ENCODE measurements at places on chromosomes 5 and 9.

DNA sequence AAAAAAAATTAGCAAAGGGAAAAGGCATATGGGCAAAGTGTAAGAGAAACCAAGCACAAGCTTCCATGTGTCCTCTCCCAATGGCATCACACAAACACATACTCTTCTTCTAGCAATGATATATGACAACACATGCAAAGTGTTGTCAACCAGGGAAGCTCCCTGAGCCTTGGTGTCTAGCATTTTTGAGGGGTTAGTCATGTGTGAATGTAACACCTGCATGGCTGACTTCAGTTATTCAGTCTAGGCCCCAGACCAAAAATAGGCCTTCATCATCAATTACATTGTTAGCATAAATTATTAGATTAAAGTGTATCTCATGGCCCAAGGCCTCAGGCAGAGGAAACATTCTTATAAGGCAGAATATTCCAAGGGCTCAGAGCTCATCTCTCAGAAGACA is 450.0 kb downstream of the TLE1 start:
- no peak for DNase-seq

DNA sequence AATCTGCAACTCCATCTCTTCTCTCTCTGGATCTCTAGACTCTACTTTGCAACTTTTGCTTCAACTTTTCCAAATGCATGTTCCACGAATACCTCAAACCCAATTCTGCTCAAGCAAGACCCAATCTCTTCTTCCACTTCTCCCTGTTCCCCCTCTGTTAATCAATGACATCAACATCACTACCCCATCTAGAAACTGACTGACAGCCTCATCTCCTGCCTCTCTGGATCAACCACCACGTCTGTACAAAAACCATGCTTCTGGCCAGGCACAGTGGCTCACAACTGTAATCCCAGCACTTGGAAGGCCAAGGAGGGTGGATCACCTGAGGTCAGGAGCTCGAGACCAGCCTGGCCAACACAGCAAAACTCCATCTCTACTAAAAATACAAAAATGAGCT is 12.2 kb downstream of the GLDC start:
- DNase-seq, result no peak

- no peak for DNase-seq
Measured at GRCh38 chr5:142015781-142016533, 3.1 kb upstream of the GNPDA1 start.

GRCh38 chr9:126491949-126492348 is 121.8 kb upstream of the LMX1B start:
- no peak for DNase-seq

DNA sequence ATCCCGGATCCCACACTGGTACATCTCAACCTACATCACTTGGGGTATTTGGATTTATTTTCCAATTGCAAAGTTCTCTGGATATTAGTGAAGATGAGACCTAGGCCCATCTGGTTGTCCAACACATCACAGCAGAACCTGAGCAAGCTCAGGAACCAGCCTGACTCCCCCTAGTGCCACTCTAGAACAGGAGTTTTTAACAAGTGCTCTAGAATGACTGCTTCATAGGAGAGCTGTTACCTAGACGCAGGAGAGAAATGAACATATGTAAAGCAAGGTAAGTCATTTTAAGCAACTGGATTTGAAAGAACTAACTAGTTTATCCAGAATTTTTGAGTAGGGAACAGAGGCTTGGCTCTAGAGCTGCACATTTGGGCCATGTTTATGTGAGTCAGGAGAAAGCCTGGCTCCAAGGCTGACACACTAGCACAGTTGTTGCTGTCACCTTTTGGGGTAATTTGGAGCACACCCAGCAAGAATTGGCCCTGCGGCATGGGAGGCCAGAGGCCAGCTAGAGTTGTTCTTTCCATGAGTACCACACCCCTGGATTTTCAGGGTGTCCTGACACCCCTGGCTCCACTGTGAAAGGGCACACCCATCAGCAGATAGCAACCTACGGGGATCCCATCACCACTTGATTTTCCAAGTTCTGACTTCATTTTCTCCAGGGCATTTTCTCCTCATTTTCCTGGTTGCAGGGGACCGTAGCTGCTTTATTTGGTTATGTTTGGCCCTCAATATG is 110.9 kb upstream of the LPAR1 start:
- DNase-seq, result no peak

GRCh38 chr5:179836225-179837019 is 15.7 kb downstream of the SQSTM1 start:
- DNase-seq, result no peak

DNA sequence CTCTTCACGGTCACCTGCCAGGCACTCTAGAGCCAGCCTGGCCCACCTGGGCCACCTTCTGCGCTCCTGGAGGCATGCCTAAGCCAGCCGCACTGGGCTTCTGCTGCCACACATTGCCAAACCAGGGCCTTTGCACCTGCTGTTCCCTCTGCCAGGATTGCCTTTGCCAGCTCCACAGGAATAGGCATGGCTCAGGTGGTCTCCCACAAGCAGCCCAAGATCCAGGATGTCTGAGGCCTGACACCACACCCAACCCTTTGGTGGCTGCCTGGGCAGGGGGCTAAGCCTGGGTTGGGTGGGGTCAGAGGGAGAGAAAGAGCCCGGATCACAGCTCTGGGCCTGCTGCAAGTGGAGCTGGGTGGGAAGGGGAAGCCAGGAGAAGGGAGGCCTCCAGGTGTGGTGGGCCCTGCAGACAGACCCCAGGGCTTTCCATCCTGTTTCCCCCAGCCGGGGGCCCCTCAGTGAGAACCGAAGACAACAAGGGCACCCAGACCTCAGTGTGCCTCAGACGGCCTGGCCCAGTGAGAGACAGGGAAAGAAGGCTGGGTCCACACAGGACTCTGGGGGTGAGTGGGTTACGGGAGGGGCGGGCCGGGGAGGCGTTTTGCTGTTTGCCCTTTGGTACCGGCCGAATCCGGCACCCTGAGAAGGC is 672 bp upstream of the SUSD3 start:
- no peak for DNase-seq

- DNase-seq, result no peak
Measured at GRCh38 chr9:113148781-113149510, 1.9 kb upstream of the SLC31A2 start.

DNA sequence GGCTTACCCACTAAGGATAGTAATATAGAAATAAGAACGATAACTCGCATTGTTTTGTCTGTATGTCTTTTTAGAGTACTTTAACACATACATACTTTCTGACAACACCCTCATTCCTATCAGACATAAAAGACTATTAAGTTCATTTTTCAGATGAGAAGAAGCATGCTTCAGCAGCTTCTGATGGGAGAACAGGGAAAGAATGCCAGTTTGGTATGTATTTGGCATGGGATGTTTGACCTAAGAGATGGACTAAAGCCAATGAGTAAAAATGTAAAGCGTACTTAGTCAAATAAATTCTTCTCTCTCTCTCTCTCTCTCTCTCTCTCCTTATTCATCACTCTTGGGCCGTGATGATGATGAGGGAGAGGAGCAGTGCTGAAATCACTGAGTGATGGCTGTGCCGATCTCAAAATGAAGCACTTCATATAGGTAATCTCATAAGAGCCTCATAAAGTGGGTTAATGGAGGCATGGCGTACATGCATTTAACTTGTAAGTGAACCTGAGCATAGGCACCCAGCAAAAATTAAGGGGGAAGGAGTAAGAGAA is 71.5 kb downstream of the SLIT3 start:
- no peak for DNase-seq

GRCh38 chr5:79108086-79108485 is 3.5 kb upstream of the BHMT start:
- DNase-seq, result no peak

GRCh38 chr9:127703289-127703946 is 3.4 kb upstream of the CFAP157 start:
- DNase-seq, result no peak

DNA sequence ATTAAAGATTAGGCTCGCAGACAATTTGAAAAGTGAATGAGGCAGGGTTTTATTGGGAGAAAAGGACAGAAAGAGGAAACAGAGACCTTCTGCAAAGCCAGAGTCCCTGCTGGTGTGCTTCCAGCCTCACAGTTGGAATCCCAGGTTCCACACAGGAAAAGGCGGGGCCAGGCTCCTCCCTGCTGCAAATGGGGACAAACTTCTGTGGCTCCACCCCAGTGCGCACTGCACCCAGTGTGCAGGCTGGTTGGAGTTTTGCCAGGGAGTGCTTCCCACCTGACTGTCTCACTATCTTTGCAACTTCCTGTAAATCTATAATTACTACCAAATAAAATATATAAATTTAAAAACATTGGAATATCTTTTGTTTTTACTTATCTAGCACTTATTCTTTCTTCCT is 386.0 kb upstream of the GRIN3A start:
- no peak for DNase-seq

DNA sequence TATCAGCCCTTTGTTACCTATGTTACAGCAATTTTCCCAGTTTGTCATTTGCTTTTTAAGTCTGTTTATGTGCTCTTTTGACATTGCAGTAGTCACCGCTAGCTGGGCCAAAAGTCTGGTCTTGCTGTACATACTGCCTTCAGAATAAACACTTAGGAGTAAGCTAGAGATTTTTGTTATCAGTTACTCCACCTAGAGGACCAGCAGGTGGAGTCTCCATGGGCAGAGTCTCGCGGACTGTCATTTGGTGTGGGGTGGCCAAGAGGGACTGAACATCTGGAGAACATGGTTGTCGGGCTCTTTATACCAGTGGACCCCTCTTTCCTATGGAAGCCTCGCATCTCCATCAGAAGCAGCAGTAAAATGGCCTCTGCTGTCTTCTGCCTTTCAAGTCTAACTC is 10.8 kb upstream of the MGAT1 start:
- no peak for DNase-seq

DNA sequence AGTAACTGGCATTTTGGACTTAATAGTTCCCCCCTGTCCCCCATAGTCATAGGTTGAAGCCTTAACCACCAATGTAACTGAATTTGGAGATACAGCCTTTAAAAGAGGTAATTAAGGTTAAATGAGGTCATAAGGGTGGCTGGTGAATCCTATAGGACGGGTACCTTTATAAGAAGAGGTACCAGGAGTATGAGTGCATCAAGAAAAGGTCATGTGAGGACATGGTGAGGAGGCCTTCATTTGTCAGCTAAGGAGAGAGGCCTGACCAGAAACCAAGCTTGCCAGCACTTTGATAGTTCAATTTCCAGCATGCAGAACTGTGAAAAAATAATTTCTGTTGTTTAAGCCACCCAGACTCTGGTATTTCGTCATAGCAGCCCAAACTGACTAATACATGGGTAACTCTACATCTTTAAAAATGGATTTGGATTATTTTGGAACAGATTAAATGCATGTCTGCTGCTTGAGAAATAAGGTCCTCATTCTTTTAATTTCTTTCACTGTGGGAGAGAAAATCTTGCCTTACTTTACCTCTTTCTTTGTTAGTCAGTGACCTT is 9.7 kb downstream of the RASA1 start:
- DNase-seq, result no peak

DNA sequence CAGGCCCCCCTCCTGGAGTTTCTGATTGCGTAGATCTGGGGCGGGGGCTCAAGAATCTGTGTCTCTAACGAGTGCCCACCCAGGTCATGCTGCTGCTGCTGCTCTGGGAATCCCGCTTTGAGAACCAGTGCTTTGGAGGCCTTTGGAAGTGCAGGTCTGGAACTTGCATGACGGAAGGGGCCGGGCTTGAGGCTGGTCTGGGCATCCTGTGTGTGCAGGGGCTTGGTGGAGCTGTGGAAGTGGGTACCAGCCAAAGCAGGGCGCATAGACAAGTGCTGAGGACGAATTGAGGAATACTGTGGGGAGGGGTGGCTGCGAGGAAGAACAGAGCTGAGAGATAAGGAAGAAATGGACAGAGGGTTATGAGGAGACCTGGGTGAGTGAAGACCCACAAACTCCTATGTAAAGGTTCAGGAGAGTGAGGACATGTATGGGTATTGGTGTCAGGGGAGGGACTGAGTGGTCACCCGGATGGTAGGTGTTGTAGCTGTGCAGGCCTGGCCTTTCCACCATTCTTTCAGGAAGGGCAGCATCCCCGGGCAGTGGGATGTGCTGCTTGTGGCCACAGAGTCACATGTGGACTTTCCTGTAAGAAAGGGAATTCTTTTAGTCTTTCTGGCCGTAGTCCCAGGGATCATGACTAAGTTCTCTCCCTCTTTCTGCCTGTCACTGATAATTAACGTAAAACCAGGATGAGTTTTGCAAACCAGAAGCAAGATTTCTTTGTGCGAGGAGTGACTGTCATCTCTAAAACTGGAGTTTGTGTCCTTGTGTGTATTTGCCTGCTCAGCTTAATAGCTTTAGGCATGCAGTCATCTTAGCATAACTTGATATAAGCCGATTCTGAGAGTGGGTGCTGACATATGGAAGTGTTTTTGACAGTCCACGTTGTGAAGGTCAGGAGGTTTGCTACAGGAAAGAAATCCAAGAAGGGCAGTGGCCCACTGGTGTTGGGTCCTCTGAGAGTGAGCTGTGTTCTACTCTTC is 43.3 kb upstream of the TJP2 start:
- no peak for DNase-seq

- DNase-seq, result no peak
Measured at GRCh38 chr5:30736669-30737068, 456.8 kb upstream of the CDH6 start.

DNA sequence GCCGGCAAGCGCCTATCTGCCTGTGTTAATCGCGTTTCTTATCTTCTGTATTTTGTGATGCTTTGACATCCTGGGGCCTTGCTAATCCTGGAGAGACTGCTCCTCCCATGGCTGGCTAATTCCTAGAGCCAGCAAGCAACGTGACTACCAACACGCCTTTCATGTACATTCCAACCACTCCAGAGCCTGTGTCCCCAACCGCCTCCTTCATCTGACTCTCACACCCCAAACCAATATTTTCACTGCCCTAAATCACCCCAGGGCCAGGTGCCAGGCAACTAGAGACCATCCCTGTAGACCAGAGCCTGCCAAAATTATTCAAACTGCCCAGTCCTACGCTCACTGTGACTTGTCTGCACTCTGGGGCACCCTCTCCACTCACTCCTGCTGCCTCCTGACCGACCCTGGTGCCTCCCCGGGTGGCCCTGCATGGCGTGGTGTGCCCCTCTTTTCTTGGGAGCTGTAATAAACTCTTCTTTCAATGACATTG is 50.5 kb upstream of the COL5A1 start:
- no peak for DNase-seq

- no peak for DNase-seq
Measured at GRCh38 chr9:16291921-16292320, 578.5 kb downstream of the BNC2 start.

DNA sequence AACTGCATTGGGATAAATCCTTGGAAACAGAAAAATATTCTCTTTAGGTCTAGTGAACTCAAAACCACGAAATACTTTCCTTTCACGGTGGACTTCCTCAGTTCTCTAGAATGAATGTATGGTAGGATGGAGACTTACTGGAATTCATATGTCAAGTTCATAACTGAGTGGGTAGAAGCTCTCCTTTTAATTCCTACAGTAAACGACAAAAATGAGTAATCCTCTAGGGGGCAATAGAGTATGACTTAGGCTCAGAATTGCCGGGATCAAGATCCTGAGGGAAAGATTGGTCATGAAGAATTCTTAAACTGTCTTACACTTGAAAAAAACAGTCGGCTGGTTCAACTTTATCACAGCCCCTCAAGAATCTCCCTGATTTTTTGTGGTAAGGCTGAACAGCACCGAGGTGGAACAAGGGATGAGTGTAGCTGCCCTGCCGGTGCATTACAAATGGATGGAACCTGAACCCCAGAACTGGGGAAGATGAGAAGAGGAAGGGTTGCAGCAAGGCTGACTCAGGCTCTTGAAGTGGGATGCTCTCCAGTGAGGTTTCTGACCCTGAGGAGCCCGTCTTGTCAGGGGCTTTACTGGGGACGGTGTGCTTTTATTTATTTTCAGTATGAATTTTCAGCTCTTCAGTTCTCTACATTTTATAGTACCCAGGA is 14.0 kb upstream of the LOX start:
- no peak for DNase-seq

All from forelimb muscle (tissue), 1 donor.